ENCODE measurements at places on chromosomes 12 and 14.

GRCh38 chr14:38120109-38120508 lies 87.6 kb upstream of the SSTR1 start:
- no peak for DNase-seq

- DNase-seq, result no peak
Measured at GRCh38 chr12:62533087-62533754, 66.6 kb downstream of the MON2 start.

DNA sequence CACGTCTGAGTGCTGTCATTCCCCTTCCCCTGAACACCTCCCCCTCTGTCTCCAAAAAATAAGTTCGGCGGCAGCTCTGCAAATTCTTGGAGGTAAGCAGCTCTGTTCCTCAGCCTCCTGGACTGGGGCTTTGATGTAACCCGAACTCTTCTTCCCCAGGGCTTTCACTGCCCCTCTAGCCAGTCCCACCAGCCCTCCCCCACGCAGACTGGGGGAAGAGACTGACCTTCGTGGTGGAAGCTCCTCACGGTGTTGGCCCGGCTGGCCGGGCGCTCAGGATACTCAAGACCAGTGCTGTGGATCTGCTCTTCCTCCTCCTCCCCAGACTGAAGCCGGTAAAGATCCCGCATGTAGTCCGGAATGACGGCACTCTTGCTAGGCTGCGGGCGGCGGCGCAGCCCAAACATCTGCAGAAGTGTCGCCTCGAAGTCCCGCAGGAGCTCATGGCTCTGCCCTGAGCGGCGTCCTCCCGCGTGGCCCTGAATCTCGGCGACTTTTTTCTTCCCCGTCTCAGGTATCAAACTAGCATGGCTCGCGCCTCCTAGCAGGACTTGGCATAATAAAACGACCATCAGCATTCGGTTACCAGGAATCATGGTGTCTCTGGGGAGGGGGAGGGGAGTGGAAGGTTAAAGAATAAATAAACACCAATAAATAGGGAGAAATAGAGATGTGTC lies 4.9 kb downstream of the BMP4 start:
- no peak for DNase-seq

GRCh38 chr12:96473394-96474093 lies 15.8 kb upstream of the CFAP54 start:
- no peak for DNase-seq

DNA sequence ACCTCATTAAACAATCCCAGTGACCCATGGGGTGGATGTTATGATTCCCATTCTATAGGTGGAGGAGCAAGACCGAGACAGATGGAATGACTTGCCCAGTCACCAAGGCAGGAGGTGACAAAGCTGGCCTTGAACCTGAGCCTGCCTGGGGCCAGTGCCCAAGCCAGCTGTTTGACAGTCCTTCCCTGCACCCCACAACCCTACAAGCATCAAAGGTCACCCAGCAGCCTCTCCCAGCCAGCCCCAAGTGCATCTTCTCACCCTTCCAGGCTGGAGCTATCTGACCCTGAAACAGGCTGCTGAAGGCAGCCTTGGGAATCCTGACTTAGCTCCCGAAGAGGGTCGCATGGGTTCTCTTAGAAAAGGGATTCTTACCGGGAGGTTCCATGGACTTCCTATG lies 20.3 kb downstream of the MMAB start:
- no peak for DNase-seq

DNA sequence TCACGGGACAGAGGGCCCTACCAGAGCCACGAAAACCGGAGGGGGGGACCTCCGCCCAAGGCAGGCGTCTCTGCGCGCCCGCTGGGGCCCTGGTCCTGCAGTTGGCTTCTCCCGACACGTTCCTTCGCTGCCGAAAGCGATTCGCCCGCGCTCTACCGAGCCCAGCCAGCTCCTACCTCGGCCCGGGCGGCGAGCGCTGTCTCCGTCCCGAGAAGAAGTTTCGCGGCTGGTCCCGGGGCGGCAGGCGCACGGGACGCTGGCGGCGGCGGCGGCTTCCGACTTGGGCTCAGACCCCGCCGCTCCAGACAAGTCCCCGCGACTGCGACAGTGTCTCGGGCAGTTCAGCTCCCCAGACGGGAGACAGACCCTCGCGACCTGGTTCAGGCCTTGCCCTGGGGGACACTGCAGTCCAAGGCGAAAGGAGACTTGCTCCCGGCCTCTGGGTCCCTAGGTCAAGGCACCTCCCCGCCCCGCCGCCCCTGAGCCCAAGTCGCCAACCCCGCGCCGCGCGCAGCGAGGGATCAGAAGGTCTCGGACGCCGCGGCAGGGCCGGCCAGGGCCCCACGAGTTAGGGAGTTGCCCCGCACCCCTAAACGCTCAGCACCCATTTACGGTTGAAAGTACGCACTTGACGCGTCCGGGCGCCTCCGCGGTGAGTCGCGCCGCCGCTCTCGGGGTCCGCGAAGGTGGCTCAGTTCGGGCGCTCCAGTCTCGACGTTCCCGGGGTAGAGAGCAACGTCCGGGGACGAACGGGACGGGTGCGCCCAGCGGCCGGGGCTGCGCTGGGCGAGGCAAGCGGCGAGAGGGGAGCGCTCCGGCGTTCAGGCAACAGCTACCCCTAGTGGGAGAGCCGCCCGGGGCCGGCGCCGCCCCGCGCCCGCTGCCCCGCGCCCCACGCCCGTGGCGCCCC lies 1.4 kb upstream of the DIO3 start:
- peak; percentile 81 for DNase-seq

GRCh38 chr12:25018146-25018545 lies 69.2 kb upstream of the BCAT1 start:
- no peak for DNase-seq

- no peak for DNase-seq
Measured at GRCh38 chr12:3230758-3231375, 153.7 kb downstream of the TSPAN9 start.

DNA sequence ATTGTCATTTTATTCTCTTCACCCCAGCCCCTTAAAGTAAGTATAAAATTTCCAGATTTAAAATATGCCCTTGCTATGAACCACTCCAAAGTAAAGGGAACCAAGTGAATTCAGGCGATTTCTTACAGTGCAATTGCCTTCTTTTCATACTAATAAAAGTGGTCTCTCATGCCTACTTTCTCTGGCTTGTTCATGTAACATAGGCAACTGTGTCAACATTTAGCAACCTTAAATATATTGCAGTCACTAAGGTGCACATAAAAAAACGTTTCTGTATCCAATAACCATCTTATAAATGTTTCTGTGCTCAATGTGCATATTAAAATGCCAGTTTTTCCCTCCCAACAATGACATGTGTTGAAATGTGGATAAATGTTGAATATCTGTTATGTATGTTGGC lies 271.6 kb upstream of the DCN start:
- no peak for DNase-seq

DNA sequence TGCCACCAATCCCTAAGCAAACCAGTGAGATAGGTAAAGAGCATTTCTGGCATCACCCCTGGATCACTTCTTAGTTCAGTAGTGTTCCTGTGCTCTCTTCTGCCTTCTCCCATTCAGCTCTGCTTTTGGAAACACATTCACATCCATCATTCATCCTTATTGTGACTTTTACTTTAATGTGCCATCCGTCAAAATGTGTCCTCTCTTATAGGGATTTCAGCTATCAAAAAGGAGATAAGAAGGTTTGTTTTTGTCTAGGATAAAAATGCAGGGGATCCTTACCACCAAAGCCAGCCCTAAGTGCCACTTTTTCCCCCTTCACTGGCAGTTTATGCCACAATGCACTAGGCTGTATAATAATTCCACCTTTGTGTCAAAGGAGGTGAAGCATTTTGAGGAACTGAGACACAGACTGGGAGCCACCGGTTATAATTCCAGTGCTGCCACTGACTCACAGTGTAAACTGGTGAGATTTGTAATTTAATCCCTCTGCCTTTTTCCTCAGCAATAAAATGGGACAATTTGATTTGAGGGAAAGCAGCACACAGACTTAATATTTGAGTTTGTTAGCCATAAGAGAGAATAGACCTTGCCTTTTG lies 158.6 kb downstream of the PAX9 start:
- no peak for DNase-seq

GRCh38 chr14:50832935-50833630 lies 2.1 kb upstream of the NIN start:
- DNase-seq, result no peak

- DNase-seq, result no peak
Measured at GRCh38 chr14:61296719-61297502, 15.8 kb upstream of the TMEM30B start.

- DNase-seq, result no peak
Measured at GRCh38 chr12:124259154-124260066, 35.5 kb upstream of the RFLNA start.

DNA sequence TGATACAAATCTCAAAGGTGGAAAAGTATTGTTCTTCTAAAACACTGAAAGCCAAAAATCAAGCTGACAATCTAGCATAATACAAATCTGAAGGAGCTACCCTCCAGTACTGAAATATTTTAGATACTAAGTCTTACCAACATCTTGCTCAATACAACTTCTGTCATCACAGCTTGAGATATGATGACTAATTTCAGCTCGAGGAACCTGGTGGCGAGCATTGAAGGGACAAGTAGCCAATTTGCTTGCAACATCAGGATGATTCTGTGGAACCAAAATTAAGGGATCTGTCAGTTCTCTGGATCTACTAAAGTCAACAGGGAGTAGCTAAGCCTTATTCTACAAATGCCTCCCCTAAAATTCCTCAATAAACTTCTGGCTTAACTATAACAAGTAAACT lies 10.4 kb downstream of the GTSF1 start:
- peak; percentile 75 for DNase-seq

DNA sequence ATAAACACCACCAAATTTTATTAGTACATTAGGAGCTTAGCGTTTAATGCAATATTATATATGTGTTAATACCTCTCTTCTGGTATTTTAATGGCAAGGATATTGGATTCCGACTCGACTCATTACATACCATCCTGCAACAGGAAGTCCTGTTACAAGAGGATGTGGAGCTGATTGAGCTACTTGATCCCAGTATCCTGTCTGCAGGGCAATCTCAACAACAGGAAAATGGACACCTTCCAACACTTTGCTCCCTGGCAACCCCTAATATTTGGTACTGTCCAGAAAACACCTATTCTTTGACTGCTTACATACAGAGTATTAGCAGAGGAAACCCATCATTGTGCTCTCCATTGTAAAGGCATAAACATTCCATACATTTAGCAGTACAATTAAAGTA lies 45.2 kb downstream of the VEZT start:
- DNase-seq, result no peak

GRCh38 chr14:90512329-90512991 lies 115.6 kb downstream of the CALM1 start:
- no peak for DNase-seq

GRCh38 chr12:82090165-82090564 lies 268.0 kb downstream of the CCDC59 start:
- no peak for DNase-seq

- no peak for DNase-seq
Measured at GRCh38 chr12:24034160-24034559, 84.7 kb upstream of the SOX5 start.

DNA sequence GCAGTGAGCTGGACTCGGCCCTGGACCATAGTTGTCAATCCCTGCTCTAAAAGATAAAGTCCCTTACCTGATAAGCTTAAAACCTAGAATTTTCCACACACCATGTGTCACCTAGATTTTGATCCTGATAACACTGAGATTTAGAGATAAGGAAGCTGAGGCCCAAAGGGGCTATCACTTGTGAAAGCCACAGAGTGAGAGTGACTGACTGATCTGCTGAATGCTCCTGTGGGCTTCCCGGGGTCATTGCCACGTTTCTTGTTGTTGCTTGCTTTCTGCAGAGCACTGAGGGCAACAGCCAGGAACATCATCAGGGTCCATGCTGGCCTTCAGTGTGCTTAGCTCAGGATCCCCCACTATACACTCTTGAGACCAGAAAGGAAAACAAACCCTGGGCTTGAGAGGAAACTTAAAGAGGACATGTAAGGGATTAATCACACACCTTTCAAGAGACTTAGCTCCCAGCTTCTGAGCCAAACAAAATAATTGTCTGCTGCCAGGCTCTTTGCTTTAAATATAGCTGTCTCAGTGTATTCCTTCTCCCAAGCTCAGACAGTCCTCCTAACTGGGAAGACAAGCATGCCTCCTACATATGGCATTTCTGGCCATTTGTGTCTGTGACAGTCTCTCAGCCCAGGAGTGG lies 82.6 kb upstream of the ARHGAP5 start:
- no peak for DNase-seq

DNA sequence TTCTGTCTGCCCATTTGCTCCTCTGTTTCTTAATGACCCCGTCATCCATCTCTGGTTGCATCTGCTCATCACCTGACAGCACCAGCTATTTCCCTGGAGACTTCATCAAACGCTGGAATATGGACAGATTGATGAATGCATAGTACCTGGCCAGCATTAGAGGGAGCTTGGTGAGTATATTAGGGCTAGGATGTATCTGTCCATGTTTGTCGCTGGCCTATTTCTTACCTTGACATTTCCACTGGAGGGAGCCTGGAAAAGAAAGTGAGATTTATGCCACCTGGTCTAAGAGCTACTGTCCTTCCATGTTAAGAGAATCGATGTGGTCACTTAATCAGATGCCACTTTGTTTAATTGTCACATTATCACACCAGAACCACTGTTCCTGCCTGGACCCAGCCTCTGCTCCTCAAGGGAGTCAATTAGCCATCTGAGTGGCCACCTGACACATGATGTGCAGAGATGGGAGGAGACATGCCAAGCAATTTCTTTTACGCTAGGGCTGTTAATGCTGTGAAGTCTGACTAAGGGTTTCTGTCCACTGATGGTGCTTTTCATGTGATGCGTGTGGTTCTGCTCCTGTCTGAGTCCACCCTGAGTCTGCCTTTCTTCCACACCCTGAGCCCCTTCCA lies 75.3 kb upstream of the SFSWAP start:
- no peak for DNase-seq

DNA sequence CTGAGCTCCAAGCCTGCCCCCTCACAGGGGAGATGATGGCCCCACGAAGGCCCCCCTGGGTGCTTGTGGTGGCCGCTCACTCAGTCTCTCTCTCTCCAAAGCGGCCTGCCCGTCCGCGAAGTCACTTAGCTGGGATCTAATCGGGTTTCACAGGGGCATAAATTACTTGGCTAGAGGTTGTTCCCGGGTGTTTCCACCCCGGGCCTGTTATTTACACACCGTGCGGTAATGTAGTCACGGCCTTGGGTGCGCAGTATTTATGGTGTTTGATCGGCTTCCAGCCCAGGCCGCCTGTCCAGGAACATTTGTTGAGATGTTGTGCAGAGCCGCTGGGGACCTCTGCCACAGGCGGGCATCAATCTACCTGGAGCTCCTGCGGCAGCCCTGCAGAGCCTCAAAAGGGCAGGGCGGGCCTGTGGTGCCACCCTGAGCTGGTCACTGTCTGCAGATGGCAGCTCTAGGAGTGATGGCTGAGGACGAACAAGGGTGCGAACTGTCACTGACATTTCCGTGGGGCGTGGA lies 91.2 kb downstream of the KIF26A start:
- no peak for DNase-seq

GRCh38 chr12:88445705-88446394 lies 134.4 kb downstream of the KITLG start:
- no peak for DNase-seq

- DNase-seq, result no peak
Measured at GRCh38 chr12:72828662-72829324, 556.6 kb downstream of the TRHDE start.
